ENCODE measurements at places on chromosomes 7 and 10.

GRCh38 chr10:104350127-104350635 lies 3.5 kb upstream of the CFAP58 start:
- DNase-seq, result peak; percentile 9

DNA sequence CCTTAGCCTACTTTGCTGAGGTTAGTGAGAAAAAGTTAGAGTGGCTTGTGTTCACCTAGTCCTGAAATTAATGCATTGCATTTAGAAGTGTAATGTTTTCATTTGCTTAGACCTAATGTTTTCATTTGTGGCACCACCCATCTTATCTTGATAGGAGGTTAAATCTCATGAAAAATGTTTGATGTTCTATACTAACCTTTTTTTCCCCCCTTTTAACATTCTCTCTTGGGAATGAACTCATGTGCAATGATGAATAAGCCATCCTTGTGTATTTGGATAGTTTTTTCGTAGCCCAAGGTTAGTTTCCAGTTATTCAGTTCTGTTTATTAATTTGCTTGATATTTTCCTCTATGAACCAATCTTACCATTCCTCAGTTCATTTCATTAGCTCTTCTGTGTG lies 2.8 kb downstream of the FHIP2A start:
- no peak for DNase-seq

GRCh38 chr7:48094861-48095293 lies 5.8 kb downstream of the UPP1 start:
- no peak for DNase-seq

- DNase-seq, result no peak
These were observed 17.6 kb downstream of the PLCE1 start for GRCh38 chr10:94011296-94011695.

DNA sequence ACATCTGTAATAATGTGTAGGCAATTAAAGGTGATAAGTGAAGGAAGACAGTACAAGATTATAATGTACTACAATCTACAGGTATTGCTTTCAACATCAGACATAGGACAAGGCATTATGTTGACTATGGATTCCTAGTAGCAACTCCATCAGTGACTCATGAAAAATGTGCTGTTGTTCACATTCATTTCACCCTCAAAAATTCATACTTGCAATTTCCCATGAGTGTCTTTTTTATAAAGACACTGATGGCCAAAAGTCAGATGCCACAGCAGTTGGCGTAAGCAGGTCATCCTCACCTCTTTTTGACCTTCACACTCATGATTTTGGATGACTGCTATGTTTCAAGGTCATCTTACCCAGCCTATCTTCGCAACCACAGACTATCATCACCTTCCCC lies 100.0 kb upstream of the AMPH start:
- DNase-seq, result no peak

DNA sequence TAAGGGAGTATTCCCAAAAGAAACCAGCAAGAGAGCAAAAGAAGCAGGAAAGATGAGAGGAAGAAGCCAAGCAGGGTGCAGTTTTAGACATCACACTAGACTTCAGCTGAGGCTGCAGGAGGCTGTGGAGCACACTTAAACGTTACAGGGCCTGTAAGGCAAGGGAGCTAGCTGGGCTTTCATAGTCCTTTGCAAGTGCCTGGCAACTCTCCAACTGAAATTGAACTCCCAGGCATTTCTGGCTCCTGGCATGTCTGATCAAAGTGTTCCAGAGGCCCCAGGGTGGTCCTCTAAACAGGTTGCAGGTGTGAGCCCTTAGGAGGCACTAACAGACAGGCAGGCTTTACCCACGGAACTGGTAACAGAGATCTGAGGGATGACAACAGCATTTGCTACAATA lies 750.2 kb downstream of the XPNPEP1 start:
- DNase-seq, result no peak
